ENCODE measurements at places on chromosomes 4 and X.

DNA sequence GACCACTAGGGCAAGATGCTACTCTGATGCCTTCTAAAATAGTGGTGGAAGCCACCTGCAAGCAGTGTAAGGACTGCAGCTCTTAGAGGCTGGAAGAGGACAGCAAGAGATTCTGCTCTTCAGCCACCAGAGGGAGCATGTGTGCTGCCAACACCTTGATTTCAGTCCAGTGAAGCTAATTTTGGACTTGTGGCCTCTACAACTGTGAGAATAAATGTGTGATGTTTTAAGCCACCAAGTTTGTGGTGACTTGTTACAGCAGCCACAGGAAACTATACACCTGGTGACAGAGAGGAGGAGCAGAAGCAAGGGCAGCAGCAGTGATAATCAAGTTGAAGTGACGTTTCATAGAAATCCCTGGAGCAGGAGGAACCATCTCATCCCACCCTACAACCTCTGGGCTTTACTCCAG is 55.9 kb downstream of the FGFBP1 start:
- peak; percentile 93 for DNase-seq

DNA sequence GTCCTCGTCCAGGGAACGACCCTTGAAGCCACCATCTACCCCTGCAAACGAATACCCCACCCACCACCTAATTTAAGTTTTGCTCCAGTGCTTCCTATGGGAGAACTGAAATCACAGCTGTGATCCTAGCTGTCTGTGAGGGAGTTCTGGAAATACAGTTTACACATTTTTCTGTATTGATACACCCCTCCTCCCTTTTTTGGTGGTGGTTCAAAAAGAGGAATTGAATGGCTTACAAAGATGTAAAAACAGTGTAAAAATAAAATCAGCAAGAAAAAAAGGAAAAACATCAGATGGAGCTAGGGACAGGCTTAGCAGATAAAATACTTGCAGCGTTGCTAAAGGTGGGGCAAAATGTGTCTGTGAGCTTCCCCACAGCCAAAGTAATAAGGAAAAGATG is 86.6 kb downstream of the SORCS2 start:
- DNase-seq = no peak

DNA sequence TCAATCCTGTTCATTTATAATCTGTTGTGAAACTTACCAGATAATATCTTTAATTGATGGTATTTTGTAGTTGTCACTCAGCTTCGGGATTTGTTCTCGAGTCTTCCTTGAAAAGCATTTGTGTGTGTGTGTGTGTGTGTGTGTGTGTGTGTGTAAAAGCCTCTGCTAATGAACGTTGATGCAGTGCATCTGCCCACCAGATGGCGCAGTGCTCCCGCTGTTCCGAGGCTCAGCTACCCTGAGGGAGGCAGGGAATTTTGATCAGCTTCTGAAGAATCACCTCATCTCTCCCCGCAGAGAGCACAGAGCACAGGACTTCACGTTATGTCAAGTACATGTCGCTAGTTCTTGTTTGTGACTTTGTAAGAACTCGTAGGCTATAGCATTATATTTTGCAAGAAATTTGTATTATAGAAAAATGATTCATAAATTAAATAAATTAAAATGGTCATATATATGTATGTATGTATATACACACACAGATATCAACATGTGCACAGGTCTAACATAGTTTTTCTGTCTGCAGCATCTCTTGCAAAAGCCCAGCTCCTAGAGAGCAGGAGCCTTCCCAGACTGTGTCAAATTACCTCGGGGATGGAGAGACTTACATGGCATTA is 316.7 kb upstream of the IGFBP7 start:
- peak; percentile 86 for DNase-seq

- DNase-seq = no peak
These were observed 57.8 kb downstream of the RAP1GDS1 start for GRCh38 chr4:98319021-98319420.

- DNase-seq = no peak
These were observed 217.6 kb downstream of the SNCA start for GRCh38 chr4:89619206-89619962.

- DNase-seq = peak; percentile 97
These were observed 63.9 kb downstream of the TRAPPC11 start for GRCh38 chr4:183722731-183723560.

DNA sequence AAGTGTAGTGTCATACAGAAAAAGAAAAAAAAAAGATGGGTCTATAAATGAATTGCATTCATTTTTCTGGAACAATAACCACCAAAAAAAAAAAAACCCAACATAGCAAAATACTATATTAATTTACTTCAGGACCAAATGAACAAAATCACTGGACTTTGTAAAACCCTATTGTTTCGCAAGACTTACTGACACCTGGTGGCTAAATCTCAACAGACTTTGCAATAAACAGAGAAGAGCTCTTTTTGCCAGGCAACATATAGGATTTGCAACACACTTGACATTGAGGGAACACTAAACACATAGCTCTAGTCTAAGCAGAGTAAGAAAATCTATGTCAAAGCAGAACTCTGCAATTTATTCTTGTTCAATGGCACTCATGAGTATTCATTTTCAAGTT is 990.2 kb downstream of the STPG2 start:
- peak; percentile 69 for DNase-seq

- DNase-seq = no peak
These were observed 49.9 kb downstream of the PCDH7 start for GRCh38 chr4:30770049-30770549.

DNA sequence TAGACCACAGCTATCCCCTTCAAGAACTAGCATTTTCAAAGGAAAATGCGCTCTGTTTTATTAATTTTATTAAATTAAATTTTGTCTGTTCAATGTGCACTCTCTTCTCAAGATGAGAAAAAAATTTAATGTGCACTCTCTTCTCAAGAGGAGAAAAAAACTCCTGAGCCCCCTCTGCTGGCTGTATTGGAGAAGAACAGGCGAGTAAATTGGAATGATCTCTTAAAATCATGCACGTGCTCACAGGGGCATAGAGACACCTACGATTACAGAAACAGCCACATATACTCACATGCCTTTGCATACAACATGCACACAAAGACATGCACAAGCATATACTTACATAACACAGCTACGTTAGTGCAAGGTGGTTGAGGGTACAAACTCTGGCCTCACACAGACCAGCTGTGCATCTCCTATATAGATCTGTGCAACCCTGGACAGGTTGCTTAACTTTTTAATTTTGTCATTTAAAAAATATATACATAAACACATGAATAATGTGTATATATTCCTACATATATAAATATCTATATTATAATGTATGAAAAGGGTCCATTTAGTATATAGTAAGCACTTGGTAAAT is 176.2 kb upstream of the CXorf66 start:
- peak; percentile 62 for DNase-seq

DNA sequence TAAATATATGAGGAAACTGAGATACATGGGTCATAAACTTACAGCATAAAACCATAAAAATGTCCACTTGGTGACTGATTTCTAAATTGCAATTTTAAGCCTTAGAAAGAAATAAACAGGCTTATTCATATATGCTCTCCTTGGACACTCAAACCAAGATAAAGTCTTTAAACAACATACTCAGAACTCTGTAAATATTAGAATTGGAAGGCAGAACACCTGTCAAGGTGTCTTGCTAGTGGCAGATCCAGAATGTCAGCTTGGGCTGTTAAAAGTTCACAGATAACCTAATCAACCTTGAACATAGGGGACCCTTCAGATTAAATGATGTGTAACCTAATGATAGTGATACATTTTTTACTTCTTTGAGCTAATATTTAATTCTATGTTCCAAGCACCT is 208.1 kb upstream of the ARSJ start:
- DNase-seq = peak; percentile 40

- DNase-seq = peak; percentile 38
These were observed 165.6 kb upstream of the S100G start for GRCh38 chrX:16484338-16484737.

DNA sequence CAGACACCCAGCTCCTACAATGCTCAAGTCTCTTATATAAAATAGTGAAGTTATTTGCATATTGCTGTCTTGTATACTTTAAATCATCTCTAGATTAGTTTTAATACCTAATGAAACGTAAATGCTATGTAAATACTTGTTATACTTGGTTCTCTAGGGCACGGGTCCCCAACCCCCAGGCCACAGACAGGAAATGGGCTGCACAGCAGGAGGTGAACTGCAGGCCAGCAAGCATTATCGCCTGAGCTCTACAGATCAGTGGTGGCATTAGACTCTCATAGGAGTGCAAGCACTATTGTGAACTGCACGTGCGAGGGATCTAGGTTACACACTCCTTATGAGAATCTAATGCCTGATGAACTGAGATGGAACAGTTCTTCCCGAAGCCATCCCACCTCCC is 395.9 kb upstream of the EMCN start:
- DNase-seq = no peak

- peak; percentile 95 for DNase-seq
These were observed at the start of gene SPATA4 for GRCh38 chr4:176195184-176195978. SPATA4 (minus strand) TSS chr4:176195585; CDS start chr4:176195562, 23 bp downstream.

DNA sequence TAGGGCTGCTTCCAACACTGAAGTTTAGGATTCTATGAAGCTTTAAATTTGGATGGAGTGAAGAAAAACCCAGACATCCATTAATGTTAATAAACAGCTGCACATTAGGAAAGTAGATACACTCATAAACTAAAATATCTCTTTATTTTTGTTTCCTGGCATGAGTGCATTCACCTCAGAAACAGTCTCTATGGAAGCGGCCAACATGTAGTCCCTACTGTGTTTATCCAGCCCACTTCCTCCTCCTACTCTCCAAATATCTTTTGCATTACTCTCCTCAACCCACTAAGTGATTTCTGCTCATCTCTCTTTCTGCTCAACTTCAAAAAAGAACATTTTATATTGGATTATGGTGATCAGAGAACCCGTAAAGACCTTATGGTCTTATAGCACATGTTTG is 180.3 kb upstream of the MXRA5 start:
- DNase-seq = no peak

DNA sequence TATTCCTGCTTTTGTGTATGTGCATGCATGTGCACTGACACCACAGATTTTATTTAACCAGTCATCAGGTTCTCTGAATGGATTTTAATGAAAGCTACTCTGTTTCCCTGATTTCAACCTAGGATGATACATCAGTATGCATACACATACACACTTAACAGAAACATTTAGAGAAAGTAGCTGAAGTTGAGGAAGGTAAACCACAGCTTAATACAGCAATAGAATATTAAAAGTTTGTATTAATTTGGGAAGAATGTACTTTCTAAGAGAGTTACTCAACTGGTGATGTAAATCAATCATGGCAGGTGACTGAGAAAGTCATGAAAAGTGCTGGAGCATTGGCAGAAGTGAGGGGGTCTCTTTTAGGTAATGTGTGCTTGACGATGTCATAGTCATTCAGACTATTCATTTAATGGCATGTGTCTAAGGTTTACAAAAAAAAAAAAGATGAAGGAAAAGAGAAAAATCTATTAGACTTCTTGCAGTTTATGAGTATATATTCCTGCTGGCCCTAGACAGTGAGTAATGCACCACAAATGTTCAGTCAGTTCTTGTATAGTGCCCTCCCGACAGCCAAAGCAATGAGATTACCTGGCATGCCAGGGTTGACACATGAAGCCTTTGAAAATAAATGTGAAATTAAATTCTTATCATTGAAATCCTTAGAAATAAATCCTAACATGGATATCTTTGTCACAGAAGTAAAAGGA is 187.6 kb downstream of the RAPGEF2 start:
- no peak for DNase-seq

GRCh38 chrX:77275392-77275791 is 171.8 kb upstream of the FGF16 start:
- no peak for DNase-seq

GRCh38 chr4:77618383-77619241 is 13.0 kb downstream of the CXCL13 start:
- DNase-seq = peak; percentile 90

DNA sequence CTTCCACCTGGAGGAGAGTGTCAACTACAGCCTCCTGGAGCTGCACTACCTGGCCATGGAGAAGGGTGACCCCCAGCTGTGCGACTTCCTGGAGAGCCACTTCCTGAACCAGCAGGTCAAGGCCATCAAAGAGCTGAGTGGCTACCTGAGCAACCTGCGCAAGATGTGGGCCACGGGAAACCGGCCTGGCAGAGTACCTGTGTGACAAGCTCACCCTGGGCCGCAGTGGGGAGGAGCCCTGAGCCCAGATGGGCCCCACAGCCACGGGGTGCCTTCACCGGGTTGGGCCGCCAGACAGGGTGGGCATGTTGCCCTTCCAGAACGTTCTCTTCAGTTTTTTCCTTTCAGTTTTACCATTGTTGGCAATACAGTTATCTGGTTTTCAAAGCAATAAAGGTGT is 15.2 kb upstream of the FAM47A start:
- DNase-seq = peak; percentile 1
